ENCODE measurements at places on chromosomes 1 and 21. TPM values are rescaled to one million over a fixed set of nuclear protein-coding genes. Genes with fewer than 3 reads are reported as not detected.

The KIF26B gene
- 7.8 TPM for total RNA-seq

The RC3H1 gene
- total RNA-seq: 18.9 TPM

The HRNR gene
- not detected for total RNA-seq

The MEX3A gene
- total RNA-seq: 0.22 TPM

The PHTF1 gene
- total RNA-seq: 18.2 TPM

The RGS4 gene
- total RNA-seq: 27.9 TPM

The IQCC gene
- 0.97 TPM for total RNA-seq

The FALEC gene
- not detected for total RNA-seq

The ZNF648 gene
- not detected for total RNA-seq

The TNFSF4 gene
- 6.2 TPM for total RNA-seq

The BCL2L15 gene
- 0.13 TPM for total RNA-seq
